Right kidney (tissue), 9 donors: ENCODE measurements at places on chromosomes 3 and 15.

- no peak for DNase-seq
Observed at GRCh38 chr15:39472621-39473297, 108.1 kb upstream of the THBS1 start.

DNA sequence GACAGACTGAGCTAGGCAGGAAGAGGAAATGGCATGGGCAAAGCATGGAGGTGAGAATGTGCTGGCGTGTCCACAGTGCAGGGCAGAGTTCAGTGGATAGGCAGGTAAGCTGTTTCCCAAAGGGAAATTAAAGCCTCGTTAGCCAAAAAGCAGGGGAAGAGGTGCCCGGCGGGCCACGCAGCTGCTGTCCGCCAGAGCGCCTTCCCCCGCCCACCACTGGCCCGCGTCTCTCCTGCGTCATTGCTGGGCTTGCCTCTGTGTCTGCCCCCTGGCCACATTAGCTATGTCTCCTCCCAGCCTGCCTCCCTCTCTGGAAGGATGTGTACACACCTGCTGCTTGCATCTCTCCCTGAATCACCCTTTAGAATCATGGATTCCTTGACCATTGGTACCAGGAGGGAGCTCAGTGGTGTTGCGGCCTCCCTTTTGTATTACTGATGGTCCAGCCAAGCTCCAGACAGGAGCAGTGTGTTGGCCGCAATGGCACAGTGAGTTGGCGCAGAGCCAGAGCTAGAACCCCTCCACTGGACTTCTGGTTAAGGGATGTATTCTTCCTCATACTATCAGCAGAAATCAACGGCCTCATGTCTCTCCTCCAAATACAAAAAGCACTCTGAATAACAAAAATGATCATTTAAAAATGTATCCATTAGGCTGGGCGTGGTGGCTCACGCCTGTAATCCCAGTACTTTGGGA, 26.6 kb downstream of the SLC28A1 start:
- DNase-seq: no peak

DNA sequence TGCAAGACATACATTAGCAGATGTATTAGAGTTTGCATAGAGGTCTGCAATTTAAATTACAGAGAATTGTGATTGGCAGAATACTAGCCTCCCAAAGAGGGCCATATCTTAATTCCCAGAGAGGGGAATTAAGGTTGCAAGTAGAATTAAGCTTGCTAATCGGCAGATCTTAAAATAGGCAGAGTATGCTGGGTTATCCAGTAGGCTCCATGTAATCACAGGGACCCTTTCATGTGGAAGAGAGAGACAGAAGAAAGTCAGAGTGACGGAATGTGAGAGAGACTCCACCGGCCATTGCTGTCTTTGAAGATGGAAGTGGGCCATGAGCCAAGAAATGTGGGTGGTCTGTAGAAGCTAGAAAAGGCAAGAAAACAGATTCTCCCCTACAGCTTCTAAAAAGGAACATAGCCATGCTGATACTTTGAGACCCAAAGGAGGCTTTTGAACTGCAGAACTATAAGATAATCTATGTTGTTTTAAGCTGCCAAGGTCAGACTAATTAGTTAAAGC, 38.8 kb downstream of the IMPG2 start:
- DNase-seq: peak; percentile 6

DNA sequence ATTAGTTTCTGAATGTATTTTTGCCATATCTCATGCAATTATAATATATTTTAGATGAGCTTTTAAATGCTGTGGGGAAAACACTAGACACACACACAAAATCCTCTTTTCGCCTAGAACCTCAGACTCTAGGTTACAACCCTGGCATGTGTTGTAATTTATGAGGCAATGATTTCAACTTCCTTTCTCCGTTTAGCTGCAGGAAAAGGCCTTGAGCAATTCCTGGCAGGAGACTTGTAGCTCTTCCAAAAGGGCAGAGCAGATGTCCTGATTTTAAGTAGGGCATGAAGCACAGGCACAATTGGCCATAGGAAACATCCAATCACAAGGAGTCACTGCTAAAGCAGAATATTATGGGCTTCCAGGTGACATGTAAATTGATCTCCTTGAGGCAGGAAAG, 82.0 kb downstream of the GPR156 start:
- peak; percentile 3 for DNase-seq

GRCh38 chr3:89571707-89572106, 464.3 kb downstream of the EPHA3 start:
- no peak for DNase-seq

GRCh38 chr3:17985658-17986347, 243.4 kb upstream of the TBC1D5 start:
- DNase-seq: no peak

- DNase-seq: no peak
Observed at GRCh38 chr15:67300266-67301025, 45.9 kb downstream of the IQCH start.
